Activated T-cell treated with anti-CD3 and anti-CD28 coated beads for 1 hour (primary cell): ENCODE measurements at places on chromosomes 6 and 20.

GRCh38 chr6:44332585-44332984 lies 9.9 kb upstream of the SPATS1 start:
- no peak for DNase-seq

DNA sequence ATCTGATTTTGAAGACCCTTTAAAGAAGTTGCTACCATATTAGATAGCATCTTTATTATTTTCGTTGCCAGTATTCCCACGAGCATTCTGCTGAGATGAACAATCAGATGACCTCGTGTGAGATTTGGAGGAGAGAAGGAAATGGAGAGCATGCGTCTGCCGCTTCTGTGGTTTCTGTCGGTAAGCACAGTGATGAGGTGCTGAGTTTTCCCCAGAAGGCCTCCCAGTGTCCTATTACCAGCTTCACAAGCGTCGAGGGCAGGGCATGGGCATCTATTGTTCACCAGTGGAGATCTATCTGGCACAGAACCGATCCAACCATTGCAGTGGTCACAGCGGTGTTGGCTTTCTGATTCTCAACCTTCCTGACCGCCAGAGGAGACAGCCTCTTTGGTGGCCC lies 29.4 kb downstream of the TRAF3IP2 start:
- DNase-seq: no peak

GRCh38 chr6:154767003-154767723 lies 33.9 kb downstream of the SCAF8 start:
- DNase-seq: no peak

GRCh38 chr6:142714951-142715785 lies 229.8 kb downstream of the HIVEP2 start:
- no peak for DNase-seq

GRCh38 chr6:122484760-122485159 lies 13.2 kb upstream of the SERINC1 start:
- DNase-seq: no peak

DNA sequence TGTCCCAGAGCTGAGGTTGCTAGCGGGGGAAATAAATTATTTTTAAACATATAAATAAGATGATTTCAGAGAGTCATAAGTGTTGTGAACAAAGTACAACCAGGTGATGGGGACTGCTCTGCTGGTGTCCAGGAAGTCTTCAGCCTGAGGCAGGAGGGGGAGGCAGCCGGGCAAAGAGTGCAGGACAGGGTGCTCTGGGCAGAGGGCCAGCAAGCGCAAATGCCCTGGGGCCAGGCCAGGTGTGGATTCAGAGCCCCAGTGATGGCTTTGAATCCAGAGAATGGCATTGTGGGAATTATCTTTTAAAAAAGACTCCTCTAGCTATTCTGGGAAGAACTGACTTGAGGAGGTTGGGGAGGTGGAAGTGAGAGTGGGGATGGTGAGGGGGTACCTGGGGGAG lies 1.6 kb downstream of the CLPSL1 start:
- DNase-seq: no peak

- no peak for DNase-seq
Observed at GRCh38 chr6:144744720-144745119, 459.6 kb downstream of the UTRN start.

GRCh38 chr6:46390153-46390876 lies 100.9 kb downstream of the RCAN2 start:
- no peak for DNase-seq
